Fibroblast of gingiva (primary cell): ENCODE measurements at places on chromosomes 13 and 19.
A peak's percentile ranks its signal among the peaks of the same experiment; 100 is the strongest.

DNA sequence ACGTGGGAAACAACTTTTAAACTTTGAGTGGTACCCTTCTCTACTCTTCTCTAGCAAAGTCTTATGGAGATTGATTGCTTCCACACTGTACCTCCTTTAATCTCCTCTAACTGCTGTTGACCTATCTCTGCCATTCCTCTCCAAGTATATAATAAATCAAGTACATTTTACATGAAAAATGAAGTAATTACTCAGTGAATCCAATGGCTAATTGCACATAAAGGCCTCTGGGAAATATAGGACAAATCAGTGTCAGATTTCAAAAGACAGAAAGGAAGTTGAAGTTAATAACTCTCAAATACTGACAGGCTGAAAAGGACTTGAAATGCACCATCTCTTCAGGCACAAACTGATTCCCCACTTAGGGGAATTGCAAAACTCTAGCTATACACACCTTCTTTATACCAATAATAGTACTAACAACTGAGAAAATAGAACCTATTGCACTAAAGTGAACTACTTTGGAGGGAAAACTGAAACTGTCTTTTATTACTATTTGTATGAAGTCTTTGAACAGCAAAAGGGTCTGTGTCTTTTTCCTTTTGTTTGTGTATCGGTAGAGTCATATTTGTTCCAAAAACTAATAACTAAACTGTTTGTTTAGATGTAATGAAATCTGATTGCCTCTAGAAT lies 701.1 kb downstream of the PCDH9 start:
- DNase-seq = no peak

GRCh38 chr13:37230346-37230745 lies 124.9 kb upstream of the CSNK1A1L start:
- no peak for DNase-seq

DNA sequence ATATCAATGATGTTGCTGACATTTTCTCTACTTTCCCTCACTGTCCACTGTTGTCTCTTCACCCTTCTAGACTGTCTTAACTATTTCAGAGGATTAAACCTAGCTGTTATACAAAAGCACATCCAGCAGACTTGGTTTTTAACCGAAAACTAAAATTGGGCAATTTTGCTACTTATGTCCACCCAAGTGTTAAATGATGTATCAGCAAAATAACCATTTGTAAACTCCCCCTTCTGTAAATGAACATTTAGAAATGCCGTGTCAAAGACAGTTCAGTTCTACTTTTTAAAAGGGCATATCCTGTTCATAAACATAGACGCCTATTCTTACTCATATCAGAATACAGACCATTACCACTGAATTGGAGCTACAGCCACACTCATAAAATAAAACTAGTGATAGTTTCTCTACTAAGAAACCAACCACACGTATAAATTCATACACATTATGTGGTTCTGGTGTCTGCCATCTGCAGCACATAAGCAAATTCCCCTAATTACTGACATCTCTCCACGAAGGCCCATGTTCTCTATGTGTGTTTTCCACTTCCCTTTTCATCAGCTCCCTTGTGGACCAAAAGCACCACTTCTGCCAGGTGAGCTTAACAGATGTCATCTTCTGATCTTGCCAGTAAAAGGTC lies 1091.8 kb downstream of the PCDH9 start:
- no peak for DNase-seq

- DNase-seq = no peak
Observed at GRCh38 chr13:73519396-73520116, 460.8 kb downstream of the KLF5 start.

DNA sequence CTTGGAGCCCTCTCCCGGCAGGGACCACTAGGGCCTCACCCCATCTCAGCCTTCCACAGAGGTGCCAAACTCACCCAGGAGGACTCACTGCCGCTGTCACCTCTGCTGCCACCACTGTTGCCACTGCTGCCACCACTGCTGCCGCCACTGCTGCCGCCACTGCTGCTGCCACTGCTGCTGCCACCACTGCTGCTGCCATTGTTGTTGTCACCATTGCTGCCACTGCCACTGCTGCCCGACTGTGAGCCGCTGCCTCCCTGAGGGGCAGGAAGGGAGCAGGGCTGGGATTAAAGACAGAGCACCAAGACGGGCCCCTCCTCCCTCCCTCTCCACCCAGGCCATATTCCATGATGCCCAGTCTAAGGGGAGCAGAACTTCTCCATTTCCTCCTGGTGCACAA lies 2.1 kb downstream of the DMKN start:
- no peak for DNase-seq

DNA sequence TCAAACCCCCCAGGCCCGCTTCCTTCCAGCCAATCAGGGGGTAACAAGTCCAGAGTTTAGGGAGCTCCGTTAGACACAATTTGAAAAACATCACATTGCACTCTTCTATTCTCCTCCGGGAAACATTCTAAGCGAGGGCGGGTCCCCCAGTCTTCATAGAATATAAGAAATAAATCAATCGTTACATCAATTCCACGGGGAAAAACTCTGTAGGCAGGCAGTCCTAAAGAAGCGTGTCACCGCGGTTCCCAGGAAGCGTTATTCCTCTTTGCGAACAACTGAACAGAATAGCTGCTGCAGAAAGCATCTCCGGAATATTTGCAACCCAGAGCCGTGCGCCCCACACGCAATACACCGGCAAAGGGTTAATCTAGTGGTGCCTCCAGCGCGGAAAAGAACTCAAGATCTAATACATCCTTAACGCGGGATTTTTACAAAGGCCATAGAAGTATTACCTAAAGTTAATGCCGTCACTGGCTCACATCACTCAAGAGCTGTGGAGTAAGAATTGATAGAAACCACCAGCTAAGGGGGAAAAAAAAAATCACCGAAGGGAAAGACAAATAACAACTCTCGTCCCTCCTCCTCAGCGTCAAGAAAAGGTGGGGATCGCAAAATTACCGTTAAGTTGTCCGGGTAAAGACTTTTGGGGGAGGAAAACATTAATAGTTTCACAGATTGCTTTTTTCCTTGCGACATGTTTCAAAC lies 65.1 kb downstream of the KCNRG start:
- peak; percentile 20 for DNase-seq

GRCh38 chr13:73828811-73829210 lies 305.4 kb downstream of the KLF12 start:
- DNase-seq = no peak

DNA sequence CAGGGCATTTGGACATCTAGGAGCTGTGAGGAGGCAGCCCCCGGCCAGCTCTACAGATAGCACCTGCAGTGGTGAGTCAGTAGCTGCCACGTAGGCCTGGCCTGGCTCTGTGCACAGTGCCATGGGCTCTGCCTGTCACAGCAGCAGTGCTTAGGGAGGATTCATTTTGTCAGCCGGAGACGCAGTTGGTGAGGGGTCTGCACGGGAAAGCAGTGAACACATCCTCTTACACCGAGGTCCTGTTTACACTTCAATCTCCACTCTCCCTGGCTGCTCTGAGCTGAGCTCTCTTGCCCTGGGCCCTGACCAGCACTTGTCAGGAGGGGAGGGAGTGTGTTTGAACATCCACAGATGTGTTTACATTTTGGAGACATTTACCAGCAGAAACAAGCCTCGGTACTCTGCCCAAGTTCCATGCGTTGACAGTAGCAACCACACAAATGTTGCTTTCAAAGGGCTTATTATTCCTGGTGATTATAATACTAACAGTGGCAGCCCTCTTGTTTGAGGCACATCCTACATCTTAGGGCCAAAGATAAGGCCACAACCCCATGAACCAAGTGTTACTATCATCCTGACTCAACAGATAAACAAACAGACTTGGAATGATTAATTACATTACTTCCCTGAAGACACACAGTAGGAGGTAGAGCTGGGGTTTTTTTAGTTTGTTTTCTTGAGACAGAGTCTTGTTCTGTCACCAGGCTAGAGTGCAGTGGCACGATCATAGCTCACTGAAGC lies 148.9 kb downstream of the USP12 start:
- peak; percentile 82 for DNase-seq

DNA sequence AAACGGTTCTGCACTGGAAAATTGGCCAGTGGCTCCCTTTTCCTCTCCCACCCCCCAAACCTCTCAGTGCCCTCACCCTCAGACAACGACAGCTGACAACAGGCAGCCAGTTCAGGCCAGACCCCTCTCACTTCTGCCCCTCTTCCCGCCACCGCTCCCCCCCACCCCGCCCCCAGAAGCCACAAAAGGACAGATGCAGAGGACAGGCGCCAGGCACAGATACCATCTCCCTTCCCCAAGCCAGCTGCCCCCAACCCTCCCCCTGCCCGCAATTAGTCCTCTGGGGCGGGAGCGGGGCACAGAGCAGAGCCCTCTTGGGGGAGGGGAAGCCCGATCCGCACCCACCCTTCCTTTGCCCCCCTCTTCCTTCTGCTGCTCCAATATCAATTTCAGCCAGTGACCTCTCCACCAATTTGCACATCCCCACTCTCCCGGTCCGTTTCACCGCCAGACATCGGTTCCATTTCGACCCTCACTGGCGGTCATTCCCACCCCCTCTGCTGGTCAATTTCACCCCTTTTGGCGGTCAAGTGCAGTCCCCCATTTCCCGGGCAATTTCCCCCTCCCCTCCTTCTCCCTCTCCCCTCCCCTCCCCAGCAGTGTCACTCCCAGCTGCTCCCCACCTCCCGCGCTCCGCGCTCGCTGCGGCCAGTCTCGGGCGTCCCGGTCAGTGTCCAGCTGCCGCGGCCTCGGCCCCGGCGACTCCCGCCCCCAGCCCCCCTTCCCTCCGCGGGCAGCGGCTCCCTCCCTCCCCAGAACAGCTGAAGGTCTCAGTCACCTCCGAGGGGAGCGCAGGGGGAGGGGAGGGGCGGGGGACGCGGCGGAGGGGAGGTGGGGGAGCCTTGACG lies at the start of gene SHD:
SHD (plus strand) TSS at position 848 of the 848 bp plus-strand sequence. CDS start 798 bp downstream, outside the sequence.
- no peak for DNase-seq

DNA sequence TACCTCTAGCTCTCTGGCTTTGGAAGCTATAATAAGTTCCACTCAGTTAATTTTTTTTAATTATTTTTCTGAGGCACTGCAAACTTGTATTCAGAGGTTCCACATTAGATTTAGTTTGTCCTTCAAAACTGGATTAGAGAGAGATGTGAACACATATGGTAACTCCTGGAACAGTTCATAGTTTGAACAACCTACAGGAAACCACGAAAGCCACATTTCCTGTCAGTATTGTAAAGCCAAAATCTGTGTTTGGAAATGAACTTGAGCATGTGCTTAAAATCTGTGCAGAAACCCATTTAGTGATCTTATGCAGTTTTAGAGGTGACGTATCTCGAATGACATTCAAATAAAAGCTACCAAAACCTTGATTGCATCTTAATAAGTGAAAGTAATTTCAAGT lies 1952.0 kb downstream of the OLFM4 start:
- DNase-seq = no peak

- DNase-seq = no peak
Observed at GRCh38 chr13:30737511-30738337, 2.4 kb downstream of the ALOX5AP start.

- no peak for DNase-seq
Observed at GRCh38 chr19:46460055-46460454, 11.3 kb downstream of the PNMA8A start.
